ENCODE measurements at places on chromosomes 13 and 19.

- DNase-seq: no peak
Observed at GRCh38 chr13:50914848-50915247, 5.3 kb downstream of the RNASEH2B start.

DNA sequence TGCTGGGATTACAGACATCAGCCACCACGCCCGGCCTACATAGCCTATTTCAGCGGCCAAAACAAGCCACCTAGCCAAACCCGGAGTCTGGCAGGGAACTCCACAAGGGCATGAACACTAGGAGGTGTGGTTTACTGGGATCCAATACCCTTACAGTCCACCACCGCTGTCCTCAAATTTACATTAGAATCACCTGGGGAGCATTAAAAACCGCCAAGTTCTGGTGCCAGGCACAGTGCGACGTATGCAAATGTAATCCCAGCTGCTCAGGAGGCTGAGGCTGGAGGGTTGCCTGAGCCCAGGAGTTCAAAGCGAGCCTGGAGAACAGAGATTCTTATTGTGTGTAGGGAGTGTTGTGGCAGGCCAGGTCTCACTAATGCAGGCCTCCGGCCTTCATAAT lies 4.2 kb upstream of the AP1M1 start:
- DNase-seq: no peak

DNA sequence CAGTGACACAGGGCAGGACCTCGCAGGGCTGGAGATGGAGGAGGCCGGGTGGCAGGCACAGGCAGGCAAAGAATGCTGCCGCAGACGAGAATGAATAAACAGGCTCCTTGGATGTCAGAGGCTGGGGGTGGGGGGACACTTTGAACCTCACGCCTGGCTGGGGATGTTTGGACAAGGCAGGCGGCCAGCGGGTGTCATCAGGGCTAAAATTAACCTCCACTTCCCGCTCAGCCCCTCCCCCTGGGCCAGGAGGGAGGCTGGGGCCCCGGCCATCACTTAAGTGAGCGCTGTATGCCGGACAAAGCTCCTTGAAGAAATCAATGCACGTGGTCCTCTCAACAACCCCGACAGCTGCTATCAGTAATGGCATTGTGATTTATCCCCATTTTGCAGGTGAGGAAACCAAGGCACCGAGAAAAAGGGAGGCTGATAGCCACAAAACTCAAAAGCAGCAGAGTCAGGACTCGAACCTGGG lies 10.3 kb upstream of the FUT5 start:
- no peak for DNase-seq

DNA sequence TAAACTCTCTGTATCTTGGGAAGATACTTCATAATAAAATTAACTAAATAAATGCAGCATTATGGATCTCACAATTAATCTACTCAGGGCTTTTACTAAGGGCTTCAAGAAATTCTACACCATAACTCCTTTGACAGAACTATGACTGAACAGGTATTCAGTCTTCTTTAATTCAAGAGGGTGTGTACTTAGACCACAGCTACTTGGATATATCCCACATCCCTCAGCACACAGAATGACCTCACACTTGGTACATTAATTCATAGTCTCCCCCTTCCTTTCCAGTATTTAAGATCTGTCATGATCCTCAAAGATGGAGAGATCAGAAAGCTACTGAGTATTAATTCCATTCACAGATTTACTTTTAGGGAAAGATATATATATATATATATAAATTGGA lies 11.6 kb downstream of the DIAPH3 start:
- no peak for DNase-seq
